ENCODE measurements at places on chromosomes 1 and 21. TPM values are rescaled to one million over a fixed set of nuclear protein-coding genes. Genes with fewer than 3 reads are reported as not detected.
A peak's percentile ranks its signal among the peaks of the same experiment; 100 is the strongest.

Gene NTRK1
- 0.11 TPM for polyA plus RNA-seq

Gene ACBD6
- 83.2 TPM for polyA plus RNA-seq

Gene POLR3GL
- polyA plus RNA-seq: 49.6 TPM

Gene TTC39A
- polyA plus RNA-seq: 12.9 TPM

Gene TSPAN2
- polyA plus RNA-seq: 8.4 TPM

Gene RXRG
- polyA plus RNA-seq: 15.5 TPM

Gene DIRAS3
- 2.8 TPM for polyA plus RNA-seq

Gene SLC6A17
- polyA plus RNA-seq: 0.04 TPM

Gene DNAH14
- 21.2 TPM for polyA plus RNA-seq

Gene SELENBP1
- 146 TPM for polyA plus RNA-seq

GRCh38 chr1:161849518-161849917 is 83.4 kb downstream of the ATF6 start:
- DNase-seq: no peak

- DNase-seq: no peak
Measured at GRCh38 chr1:183089025-183089639, 65.9 kb downstream of the LAMC1 start.

- DNase-seq: no peak
Measured at GRCh38 chr1:84803604-84804003, 89.4 kb downstream of the LPAR3 start.

DNA sequence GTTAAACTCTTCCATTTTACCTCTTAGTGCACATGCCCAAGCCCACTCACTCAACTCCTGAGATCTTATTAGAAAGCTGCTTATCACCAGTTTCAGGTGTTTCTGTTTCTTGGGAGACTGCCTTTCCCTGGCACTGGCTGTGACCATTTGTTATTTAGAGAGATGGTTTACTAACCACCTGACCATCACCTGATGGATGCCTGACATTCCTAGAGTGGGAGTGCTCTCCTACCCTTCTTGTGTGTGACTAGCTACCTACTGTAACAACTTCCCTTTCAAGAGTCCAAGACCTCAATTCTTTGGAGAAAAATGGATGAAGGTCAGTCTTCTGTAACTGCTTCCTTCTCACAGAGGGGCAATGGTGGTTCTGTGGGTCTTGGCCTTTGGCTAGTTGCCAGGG is 755.2 kb upstream of the ADAMTS5 start:
- no peak for DNase-seq

GRCh38 chr1:183912265-183912886 is 107.5 kb downstream of the RGL1 start:
- no peak for DNase-seq

GRCh38 chr1:69987881-69988280 is 217.5 kb downstream of the LRRC40 start:
- DNase-seq: no peak

GRCh38 chr1:239771550-239771949 is 320.1 kb upstream of the FMN2 start:
- no peak for DNase-seq

DNA sequence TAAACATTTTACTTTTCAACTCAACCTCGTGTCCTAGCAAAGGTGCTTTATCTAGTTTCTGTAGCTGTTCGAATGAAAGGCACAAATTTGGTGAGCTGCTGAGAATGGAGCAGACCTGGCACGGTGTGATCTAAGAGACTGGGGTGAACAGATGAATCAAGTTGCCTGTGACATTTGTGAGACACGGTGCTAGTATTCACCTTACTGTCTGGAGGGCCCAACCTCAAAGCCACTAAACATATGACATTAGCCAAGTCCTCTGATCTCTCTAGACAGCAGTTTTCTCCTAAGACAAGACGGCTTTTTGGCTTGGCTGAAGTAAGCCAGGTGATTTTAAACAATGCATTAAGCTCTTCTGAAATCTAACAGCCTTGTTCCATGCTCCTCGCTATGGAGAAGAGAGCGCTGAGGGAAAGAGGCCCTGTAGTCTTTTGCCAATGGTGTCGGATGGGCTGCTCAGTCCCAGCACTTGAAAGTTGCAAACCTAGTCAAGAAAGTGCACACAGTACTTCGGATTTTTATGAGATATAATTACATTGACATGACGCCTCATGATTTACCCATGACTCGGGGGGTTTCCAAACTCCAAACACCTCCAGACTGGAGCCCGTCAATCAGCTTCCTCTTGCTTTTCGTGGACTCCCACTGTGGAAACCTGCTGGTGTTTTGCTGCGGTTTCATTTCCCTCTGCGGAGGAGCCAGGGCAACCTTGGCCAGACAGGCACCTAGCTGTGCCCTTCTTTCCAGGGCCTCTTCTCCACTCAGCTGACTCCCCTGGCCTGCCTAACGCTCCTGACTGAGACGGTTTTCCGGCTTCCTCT is 794 bp upstream of the TOR3A start:
- no peak for DNase-seq

DNA sequence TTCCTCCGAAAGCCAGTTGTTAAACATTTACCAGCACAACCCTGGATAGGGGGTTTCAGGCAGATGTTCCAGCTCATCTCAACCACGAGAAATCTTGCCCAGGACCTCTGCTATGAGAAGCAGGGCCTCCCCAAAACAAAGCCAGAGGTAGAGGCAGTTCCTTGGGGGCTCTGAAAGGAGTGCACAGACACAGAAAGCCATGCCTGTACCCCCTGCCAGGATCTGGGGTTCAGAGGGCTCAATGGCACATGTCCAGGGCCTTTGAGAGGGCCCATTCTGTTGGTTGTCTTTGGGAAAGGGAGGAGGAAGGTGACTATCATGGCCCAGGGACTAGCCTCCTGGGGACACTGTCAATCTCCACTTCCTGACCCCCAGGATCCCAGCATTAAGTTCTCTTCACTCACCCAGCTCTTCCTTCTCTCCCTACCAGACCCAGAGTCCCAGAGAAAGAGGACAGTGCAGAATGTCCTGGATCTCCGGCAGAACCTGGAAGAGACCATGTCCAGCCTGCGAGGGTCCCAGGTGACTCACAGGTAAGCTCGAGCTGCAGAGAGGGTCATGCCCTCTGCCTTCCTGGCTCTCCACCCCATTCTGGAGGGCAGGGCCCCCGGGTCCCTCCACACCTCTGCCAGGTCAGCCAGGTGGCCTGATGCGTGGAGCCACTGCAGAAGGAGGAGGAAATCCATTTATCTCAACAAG is 116.4 kb upstream of the IPO9 start:
- no peak for DNase-seq

DNA sequence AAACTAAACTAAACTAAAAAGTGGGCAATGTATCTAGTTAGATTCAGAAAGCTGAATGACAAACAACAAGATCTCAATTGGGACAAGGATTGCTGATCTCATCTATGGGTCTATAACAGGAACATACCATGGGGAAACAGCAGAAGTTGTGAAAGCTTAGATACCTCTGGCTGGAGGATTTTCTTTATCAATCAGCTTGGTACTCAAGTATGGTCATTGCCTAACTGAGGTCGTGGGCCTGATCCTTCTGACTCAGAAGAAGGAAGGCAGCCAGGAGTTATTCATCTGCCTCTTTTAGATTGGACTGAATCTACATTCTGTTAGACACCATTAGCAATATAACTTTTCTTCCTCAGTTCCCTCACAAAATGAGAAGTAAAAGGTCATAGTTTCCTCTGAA is 39.7 kb downstream of the DNTTIP2 start:
- no peak for DNase-seq

- DNase-seq: no peak
Measured at GRCh38 chr1:112893288-112894009, 62.5 kb downstream of the SLC16A1 start.

DNA sequence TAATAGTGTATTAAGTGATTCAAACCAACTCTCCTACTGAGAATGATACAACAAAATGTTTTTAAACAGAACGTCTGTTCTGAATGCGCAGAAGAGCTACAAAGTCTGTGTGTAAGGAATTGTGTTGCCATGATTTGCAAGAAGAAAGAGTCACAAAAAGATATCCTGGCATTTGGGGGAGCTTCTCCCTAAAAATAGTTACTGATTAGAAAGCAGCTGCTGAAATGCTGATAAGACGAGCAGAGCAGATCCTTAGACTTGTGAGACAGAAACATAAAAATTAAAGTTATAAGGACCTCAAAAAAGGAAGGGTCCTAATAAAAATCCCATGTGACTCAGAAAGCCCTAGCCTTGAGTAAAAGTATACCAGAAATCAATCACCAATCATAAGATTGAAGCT is 54.9 kb upstream of the CRB1 start:
- DNase-seq: no peak

DNA sequence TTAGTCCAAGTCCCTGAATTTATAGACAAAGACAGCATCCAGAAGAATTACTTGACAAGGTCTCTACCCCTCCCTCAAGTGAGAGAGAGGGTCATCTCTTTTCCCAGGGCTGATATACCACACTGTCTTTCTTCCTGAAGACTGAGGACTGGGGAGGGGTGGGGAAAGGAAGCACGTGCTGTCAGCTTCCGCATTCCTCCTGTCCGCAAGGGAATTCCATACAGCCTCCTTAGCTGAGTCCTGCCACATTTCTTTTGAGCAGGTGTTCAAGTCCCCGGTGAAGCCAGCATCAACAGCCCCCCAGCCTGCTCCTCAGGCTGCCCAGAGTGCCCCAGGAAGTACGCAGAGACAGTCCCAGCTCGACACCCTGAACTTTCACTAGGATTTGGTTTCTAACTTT is 34.2 kb downstream of the PCAT6 start:
- no peak for DNase-seq

- DNase-seq: no peak
Measured at GRCh38 chr1:1264026-1264425, 9.6 kb downstream of the UBE2J2 start.

DNA sequence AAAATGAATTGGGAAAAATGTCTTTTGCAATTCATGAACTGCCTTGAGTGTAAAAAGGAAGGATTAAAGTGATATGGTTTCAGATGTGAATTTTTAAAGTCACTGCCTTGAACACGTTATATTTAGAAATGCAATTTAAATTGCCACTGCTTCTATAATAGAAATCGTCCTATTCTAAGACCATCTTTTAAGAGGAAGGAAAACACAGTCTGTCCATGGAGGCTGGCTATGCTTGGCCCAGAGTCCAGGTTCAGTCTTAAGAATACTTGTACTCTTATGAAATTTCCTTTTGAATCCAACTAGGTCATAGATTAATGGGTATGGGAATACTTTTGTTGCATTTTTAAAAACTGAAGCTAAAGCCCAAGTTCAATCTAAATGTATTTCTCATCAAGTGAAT is 86.0 kb downstream of the PCNX2 start:
- no peak for DNase-seq

GRCh38 chr1:3113047-3113740 is 44.2 kb downstream of the PRDM16 start:
- no peak for DNase-seq

DNA sequence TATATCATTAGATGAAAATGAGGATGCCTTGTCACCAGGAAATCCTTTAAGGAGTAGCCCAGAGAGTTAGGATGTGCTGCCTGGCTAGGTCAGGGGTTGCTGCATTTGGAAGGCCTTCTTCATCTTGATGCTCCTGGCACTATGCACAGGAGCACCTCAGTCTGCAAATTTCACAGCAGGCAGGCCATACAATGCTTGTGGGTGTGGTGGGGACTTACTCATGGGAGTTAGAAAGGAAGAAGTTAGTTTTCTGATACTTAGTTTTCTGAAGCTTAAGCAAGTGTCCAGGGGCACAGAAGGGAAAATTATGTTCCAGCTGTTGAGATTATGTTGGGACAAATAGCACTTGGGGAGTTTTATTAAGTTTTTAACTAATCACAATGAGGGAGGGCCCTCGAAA is 11.4 kb downstream of the HLX start:
- DNase-seq: no peak

DNA sequence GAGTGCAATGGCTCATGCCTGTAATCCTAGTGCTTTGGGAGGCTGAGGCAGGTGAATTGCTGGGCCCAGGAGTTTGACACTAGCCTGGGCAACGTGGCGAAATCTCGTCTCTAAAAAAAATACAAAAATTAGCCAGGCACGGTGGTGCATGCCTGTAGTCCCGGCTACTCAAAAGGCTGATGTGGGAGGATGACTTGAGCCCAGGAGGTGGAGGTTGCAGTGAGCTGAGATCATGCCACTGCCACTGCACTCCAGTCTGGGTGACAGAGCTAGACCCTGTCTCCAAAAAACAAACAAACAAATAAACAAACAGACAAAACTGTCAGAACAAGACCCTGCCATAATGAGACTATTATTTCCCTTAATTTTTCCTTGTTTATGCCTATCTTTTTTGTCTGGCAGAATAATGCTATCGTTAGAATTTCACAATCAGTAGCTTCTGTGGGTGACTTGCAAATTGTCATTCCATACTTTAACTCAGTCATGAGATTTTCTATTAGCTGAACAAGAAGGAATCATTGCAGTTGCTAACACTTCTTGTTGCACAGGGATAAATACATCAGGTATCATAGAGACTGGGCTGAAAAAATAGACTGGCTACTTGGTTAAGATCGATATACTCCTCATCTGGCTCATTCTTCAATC is 7.5 kb upstream of the THEM4 start:
- no peak for DNase-seq

- DNase-seq: no peak
Measured at GRCh38 chr1:231842441-231842840, 215.9 kb downstream of the DISC1 start.

GRCh38 chr1:6727535-6727934 is 25.9 kb upstream of the DNAJC11 start:
- no peak for DNase-seq

DNA sequence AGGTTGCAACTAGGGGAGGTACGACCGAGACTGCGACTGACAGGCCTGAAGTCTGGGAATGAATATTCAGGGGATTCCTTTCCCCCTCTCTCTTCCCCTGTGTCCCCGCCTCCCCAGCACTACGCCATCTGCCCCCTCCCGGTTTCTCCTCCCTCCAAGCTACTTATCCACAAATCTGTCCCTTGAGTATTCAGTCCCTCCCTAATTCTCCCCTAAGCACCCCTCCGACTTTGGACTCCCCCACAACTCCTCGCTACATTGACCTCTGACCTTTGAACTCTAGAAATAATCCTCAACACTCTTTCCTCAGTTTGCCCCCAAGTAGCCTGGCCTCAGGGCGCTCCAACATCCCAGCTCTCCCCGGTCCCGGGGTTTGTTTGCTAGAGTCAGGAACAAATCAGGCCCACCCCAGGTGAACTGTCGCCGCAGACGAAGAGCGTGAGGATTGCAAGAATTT is 393 bp downstream of the LYSMD1 start:
- peak; percentile 61 for DNase-seq

GRCh38 chr1:12539705-12540579 is 78.1 kb downstream of the DHRS3 start:
- DNase-seq: peak; percentile 88

- no peak for DNase-seq
Measured at GRCh38 chr1:87821335-87821697, 492.6 kb downstream of the LMO4 start.

GRCh38 chr21:23445307-23445706 is 2162.0 kb downstream of the MRPL39 start:
- no peak for DNase-seq

GRCh38 chr1:9874959-9875635 is 35.0 kb downstream of the CTNNBIP1 start:
- peak; percentile 52 for DNase-seq

- no peak for DNase-seq
Measured at GRCh38 chr1:207089627-207090355, 1.1 kb downstream of the C4BPB start.
